ENCODE measurements at places on chromosomes 7 and 10.
A peak's percentile ranks its signal among the peaks of the same experiment; 100 is the strongest.

- DNase-seq = peak; percentile 78
Measured at GRCh38 chr10:118501637-118502440, 93.6 kb downstream of the PRLHR start.

DNA sequence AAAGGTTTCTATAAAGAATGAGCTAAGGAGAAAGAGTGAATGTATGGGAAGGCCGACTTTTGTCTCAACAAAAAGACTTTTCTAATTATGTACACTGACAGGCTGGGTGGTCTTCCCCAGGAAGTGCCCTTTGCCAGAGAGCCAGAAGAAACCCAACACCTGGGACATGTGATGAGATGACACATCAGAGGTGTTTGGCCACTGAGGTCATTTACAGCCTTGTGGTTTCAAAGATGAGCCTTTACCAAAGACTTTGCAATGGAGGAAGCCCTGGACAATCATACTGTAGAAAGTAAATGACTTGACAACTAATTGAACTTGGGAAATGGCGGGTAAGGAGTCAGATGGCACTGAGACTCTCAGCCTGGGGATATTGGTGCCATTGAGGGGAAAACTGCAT, 3.4 kb upstream of the NRG3 start:
- no peak for DNase-seq

DNA sequence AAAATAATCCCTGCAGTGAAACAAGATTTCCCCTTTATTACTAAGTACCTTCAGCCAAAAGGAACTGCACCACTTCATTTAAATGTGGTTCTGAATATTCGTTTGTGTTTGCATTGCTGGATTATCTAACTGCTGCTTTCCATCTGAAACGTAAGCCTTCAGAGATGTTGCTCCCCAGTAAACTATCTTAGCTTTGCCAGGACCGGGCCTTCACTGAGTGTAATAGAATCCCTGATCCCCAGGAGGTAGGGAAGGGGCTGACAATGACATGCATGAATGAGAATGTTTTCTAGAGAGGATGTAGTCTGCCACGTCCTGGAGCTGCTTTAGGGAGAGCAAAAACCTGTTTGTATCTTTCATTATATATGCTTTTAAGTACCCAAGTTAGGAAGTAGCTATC, 19.5 kb upstream of the INSYN2A start:
- DNase-seq = no peak

DNA sequence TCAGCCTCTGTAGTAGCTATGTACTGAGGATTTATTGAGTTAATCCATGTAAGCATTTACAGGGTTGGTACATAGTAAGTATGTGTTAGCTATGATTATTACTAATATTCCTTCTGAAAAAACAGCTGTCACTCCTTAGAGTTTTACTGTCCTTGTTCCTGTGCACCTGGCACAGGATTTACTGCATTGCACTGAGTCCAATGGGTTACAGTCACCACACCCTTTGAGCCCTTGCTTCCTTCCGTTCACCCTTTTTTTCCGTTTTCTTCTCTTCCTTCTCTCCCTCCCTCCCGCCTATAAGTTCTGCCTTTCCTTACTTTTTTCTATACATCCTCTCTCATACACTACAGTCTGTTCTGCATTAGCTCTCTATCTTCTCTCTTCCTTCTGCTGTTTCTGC, 12.5 kb upstream of the CDK6 start:
- no peak for DNase-seq

GRCh38 chr7:40733578-40733977, 598.8 kb downstream of the SUGCT start:
- DNase-seq = no peak

Measured in amniotic epithelial cell (primary cell).